Natural killer cell treated with Interleukin-12 subunit alpha and Interleukin-12 subunit beta and Interleukin-15 and Interleukin-18, amount 100 ng/mL, for 72 hours (primary cell): ENCODE measurements at places on chromosomes 6 and 20. TPM values are rescaled to one million over a fixed set of nuclear protein-coding genes. Genes with fewer than 3 reads are reported as not detected.

DNA sequence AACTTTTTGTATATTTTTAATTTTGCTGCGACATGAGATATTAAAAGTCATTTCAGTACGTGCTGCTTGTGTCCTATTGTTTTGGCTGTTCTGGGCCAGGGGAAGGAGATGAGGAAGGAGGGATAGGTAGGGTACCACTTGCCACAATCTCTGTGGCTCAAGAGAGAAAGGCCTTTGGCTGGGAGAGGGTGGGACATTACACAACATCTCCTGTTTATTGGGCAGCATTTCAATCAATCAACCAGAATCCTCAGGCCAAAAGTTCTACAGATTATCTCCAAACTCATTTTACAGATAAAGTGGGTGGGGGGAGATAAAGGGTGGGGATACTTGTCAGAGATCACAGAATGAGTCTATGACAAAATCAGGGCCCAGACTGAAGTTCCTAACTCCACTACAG, 6.9 kb upstream of the CCM2L start:
- DNase-seq = no peak

The MYMX gene
- not detected for total RNA-seq

DNA sequence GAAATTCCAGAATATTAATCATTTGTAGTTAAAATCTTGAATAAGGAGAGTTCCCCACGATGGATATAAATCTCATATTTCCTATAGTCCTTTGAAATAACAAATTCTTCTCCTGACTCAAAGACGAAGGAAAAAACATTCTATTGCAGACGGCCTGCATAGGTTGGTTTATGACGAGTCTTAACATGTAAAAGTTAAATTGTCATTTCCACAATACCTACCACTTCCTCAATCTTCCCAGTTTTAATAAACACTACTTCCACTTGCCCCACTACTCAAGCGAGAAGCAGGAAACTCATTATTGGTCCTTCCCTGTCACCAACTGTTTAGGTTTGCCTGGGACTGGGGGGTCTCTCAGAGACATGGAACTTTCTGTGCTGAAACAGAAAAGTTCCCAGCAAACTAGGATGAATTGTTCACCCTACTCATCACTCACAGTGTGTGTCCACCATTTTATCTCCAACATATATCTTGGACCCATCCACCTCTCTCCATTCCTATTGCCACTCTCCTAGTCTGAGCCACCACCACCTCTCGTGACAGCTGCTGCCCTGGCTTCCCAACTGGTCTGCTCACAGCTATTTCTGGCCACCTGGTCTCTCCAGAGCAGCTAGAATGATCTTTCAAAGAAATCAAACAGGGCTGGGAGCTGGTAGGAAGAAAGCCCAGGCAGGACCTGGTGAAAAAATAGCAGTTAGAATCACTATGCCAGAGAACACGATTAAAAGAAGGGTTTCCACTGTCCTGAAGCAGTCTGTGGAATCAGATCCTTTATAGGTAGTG, 15.1 kb upstream of the ZSCAN9 start:
- no peak for DNase-seq

GRCh38 chr20:51750037-51750769, 18.0 kb downstream of the ATP9A start:
- DNase-seq = no peak

GRCh38 chr6:3045369-3045768, 22.9 kb upstream of the RIPK1 start:
- no peak for DNase-seq

The COL10A1 gene
- not detected for total RNA-seq

- peak; percentile 78 for DNase-seq
Measured at GRCh38 chr20:63178889-63179686, 36.8 kb downstream of the YTHDF1 start.

The EEF1A2 gene
- total RNA-seq = 6.1 TPM

GRCh38 chr6:87617405-87617804, 27.5 kb downstream of the ORC3 start:
- DNase-seq = no peak
